ENCODE measurements at places on chromosomes 16 and 17. TPM values are rescaled to one million over a fixed set of nuclear protein-coding genes. Genes with fewer than 3 reads are reported as not detected.
A peak's percentile ranks its signal among the peaks of the same experiment; 100 is the strongest.

DNA sequence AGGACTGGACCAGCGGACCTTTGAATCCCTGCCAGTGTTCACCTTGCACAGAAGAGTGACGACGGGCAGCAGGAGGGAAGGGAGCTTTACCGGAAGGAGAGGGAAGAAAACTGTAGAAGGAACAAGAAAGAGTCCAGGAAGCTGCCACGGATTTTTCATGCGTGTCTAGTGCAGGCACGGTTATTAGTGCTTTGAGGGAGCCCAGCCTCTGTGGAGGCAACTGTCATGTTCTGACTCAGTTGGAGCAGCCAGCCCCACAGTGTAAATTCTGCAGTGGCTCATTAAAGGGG is 6.5 kb upstream of the HOXB13 start:
- no peak for DNase-seq

DNA sequence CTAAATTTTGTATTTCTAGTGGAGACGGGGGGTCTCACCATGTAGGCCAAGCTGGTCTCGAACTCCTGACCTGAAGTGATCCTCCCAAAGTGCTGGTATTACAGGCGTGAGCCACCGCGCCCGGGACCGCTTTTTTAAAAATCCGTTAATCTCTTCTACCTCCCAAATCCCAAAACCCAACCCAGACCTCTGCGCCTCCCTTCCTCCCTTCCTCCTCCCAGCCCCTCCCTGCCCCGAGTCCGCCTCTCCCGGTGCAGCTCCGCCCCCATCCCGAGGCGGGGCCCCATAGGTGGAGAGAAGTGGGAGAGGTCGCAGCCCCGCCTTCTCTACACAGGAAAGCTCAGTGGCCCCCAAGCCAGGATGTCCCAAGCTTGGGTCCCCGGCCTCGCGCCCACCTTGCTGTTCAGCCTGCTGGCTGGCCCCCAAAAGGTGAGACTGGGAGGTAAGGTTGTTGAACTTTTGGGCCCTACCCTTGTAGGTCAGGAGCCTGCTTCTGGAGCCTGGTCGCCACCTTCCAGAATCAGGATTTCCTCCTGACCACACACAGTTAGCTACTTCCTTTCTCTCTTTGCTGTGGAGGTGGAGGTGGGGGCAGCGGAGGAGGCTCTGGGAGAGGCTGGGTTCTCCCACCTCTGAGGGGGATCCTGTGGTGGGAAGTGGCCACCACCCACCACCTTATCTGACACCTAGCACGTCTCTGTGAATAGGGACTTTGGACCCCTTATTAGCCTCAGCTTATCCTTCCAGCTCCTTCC is at the start of gene TMEM92:
Gene TMEM92 (plus strand): TSS at position 325 of the 755 bp plus-strand sequence. CDS start 36 bp downstream, at position 361.
- no peak for DNase-seq

DNA sequence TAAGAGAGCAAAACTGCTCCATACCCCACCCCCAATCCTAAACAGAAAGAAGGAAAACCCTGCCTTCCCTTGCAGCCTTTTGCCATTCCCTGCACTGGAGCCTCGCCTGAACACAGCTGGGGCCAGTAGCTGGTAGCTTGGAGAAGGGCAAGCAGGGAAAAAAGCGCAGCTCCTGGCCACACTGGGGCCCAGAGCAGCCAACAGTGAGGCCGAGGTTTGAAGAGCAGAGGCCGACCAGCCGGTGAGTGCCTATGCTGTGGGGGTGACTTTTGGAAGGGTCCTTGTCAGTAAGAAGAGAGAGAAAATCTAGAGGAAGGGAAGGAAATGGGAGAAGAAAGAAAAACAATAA is 3.2 kb upstream of the HOXB9 start:
- DNase-seq = no peak

DNA sequence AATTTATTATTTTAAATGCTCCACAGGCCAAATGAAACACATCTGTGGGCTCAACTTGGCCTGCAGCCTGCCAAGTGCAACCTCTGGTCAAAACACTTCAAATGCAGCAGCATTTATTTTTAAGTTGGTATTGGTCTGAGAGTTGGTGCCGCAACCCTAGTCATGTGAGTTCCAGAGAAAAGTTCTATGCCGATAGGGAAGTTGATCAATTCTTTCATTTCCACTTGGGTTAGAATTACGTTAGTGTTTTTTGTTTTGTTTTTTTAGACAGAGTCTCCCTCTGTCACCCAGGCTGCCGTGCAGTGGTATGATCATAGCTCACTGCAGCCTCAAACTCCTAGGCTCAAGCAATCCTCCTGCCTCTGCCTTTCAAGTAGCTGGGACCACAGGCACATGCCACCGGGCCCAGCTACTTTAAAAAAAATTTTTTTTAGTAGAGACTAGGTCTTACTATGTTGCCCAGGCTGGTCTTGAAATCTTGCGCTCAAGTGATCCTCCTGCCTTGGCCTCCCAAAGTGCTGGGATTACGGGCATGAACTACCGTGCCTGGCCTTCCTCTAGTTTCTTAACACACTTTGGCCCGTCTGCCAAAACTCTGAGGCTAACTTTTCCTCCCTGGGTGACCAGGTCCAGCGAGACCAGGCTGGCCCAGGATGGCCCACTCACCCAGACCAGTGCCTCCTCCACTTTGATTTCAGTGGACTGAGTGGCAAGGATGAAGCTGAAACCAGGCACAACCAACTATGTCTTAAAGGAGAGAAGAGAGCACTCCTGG is 221.1 kb downstream of the MRTFB start:
- no peak for DNase-seq

GRCh38 chr17:68398691-68399637 is 58.3 kb downstream of the WIPI1 start:
- peak; percentile 32 for DNase-seq

GRCh38 chr17:41301204-41301790 is 1.4 kb downstream of the KRTAP29-1 start:
- peak; percentile 85 for DNase-seq

- no peak for DNase-seq
Measured at GRCh38 chr16:83212301-83212841, 585.6 kb downstream of the CDH13 start.

- no peak for DNase-seq
Measured at GRCh38 chr17:41343029-41343428, 7.6 kb downstream of the KRT33A start.

GRCh38 chr16:68382296-68382718 is 66.0 kb downstream of the SMPD3 start:
- DNase-seq = no peak

GRCh38 chr16:49896447-49896964 is 40.6 kb upstream of the ZNF423 start:
- no peak for DNase-seq

GRCh38 chr17:50037321-50038107 is 18.4 kb upstream of the ITGA3 start:
- peak; percentile 69 for DNase-seq

GRCh38 chr16:54446639-54447038 is 160.1 kb upstream of the IRX3 start:
- DNase-seq = peak; percentile 77

GRCh38 chr16:56667581-56668571 is at the start of gene MT1G:
TSS of gene MT1G (minus strand) at chr16:56668065. CDS start at chr16:56667993, 72 bp downstream.
- no peak for DNase-seq

- DNase-seq = peak; percentile 89
Measured at GRCh38 chr16:69917739-69918138, 33.4 kb upstream of the CLEC18A start.

DNA sequence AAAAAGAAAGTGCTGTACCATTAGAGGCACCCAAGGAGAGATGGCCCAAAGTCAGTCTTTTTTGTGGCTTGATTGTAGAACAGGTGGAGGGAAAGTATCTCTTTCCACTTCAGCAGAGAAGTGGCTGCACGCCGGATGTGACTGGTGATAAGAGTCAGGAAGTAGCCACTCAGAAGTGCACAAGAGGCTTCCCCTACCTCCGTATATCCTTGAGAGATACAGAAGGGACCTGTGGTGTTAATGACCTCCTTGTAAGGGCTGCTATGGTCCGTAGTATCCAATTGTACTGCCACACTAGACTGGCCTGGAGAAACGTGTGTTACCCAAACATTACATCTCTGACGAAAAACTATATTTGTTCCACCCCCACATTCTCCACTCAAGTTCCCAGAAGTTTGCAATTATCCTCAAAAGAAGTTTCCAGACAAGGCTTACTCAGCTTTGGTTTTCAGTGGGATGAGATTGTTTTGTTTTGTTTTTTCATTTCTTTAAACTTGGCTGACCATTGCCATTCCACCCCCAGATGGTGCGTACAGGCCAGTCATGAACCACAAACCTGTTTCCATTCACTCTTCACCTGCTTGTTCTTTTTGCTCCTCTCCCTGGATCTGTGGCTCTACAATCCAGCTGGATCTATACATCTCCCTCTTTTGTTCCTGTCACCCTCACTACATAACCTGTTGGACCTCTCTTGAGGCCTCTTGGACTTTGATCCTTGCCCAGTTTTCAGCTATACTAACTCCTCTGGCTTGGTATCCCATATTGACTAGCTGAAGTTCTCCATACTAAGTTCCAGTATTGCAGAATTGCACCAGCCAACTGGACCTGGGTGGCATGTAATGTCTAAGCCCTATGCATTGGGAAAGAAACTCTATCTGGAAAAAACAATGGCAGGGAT is 20.7 kb upstream of the MED13 start:
- no peak for DNase-seq

GRCh38 chr17:80817861-80818260 is 173.8 kb upstream of the CHMP6 start:
- DNase-seq = peak; percentile 31

DNA sequence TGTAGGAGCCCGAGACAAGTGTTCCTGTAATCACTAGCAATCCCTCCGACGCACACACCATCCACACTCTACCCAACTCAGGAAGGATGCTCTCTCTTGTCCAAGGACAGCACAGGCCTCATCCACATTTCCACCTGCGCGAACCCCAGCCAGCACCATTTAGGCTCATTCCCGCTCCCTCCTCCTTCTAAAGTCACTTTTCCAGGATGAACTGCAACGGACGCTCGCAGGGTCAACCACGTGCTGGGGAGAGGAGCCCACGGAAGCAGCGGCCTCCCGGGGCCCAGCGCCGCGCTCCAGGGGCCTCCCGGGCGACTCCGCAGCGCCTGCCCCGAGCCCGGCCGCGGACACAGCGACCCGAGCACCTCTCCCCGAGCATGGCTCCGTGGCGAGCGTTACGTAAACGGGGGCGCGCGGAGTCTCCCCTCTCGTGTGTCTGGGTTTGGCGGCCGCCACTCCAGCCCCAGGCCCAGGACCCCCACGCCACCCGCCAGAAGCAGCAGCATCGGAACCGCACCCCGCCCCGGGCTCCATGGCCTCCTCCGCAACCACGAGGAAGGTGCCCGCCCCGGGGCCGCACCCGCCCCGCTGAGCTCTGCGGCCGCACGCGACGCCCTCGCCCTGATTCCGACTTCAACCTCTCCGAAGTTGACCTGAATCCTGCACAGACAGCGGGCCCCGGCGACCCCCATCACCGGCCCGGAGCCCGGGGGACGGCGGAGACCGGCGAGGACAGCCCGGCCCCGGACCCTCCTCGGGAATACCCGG is 668 bp downstream of the USP36 start:
- peak; percentile 37 for DNase-seq

DNA sequence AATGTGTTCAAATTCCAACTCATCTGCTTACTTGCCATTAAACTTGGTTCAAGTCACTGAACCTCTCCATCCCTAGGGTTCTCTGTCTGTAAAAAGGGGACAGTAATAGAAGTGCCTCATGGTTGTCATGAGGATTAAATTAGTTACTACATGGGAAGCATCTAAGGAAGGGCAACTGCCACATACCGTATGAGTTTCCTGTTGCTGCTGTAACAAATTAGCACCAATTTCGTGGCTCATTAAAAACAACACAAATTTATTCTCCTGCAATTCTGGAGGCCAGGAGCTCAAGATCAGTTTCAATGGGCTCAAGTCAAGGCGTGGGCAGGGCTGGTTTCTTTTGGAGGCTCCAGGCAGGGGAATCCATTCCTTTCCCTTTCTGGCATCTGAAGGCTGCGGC is 18.6 kb downstream of the CD300LF start:
- DNase-seq = no peak

GRCh38 chr17:76911299-76912017 is 43.3 kb downstream of the MGAT5B start:
- no peak for DNase-seq

DNA sequence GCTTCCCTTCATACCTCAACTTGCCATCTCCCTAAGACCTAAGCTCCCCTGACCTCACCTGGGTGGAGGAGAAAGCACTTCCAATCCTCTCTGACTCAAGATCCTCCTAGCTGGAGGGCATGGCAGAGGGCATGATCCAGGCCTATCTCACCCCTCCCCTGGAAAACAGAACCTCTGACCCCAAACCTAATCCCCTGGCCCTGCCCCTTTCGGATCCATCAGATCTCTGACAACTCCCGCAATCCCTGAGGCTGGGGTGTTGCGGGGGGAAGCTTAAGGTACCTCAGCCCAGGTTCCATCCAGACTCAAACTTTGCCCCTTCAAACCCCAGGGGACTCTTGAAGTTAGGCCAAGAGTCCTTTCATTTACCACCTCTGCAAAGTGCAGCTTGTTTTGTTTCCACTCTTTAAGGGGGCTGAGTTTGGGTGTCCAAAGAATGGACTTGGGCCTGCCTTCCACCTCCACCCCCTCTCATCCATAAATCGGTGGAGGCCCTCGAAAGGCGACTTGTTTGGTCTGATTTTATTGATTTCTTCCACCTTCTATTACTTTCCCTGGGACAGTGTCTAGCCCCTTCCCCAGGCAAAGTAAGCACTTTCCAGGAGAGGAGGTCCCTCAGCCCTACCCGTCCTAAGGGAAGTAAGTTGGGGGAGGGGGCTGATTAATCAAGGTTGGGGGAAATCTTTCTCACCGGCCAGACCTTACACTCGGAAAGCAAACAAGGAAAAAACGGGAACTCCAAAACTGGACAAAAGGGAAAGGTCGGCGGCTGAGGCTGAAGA is 2.6 kb downstream of the EPOP start:
- no peak for DNase-seq

- DNase-seq = no peak
Measured at GRCh38 chr17:44998646-44999045, 30.5 kb upstream of the C1QL1 start.

- DNase-seq = no peak
Measured at GRCh38 chr17:82872591-82873520, 33.0 kb upstream of the ZNF750 start.

GRCh38 chr17:62923258-62924150 is 42.5 kb upstream of the TANC2 start:
- DNase-seq = no peak

Gene SLC39A11
- polyA plus RNA-seq = 7.6 TPM

Gene GPR179
- polyA plus RNA-seq = under 0.01 TPM

Gene PIPOX
- 0.11 TPM for polyA plus RNA-seq

Gene CPHXL
- polyA plus RNA-seq = not detected

Gene NTN1
- 9.3 TPM for polyA plus RNA-seq

Gene CLDN6
- polyA plus RNA-seq = 0.08 TPM

Gene TM4SF5
- polyA plus RNA-seq = not detected

Gene ZMYND15
- polyA plus RNA-seq = 0.24 TPM

Gene KRT10
- 13.9 TPM for polyA plus RNA-seq

Gene WNT9B
- polyA plus RNA-seq = not detected
